ENCODE measurements at places on chromosomes 12 and 14.

GRCh38 chr12:124479680-124480468 is 87.5 kb downstream of the NCOR2 start:
- DNase-seq = no peak

DNA sequence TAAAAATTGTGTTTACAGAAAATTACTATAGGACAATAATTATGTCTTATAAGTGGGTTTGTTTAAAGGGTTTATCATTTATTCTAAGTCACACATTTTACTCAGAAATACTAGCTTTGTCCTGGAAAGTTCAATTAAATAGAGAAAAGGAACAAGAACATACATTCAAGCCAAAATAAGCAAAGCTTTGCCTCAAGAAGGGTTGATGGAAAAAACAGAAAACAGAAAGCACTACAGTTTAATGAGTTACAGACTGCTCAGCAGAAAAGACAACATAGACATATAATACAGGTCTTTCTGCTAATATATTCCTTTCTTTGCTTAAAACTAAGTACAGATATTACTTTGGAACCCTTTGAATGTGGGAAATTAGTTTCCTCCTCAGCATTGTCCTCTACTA is 703.0 kb upstream of the LRFN5 start:
- DNase-seq = no peak

DNA sequence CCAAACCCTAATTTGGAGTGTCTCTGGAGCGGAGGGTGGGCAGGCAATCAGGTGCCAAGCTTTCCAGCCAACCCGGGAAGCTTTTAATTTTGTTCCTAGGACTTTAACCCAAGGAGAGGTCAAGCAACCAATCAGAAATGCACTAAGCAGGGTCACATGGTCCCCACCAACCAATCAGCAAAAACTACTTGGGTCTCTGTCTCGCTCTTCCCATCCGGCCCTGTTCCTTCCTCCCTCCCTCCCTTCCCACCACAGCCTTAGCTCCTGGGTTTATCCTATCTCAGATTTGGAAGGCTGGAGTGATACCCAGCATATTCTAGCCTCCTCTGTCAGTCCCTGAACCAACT is 7.3 kb downstream of the HOXC5 start:
- peak; percentile 69 for DNase-seq

GRCh38 chr14:90970167-90970600 is 90.3 kb downstream of the RPS6KA5 start:
- no peak for DNase-seq

DNA sequence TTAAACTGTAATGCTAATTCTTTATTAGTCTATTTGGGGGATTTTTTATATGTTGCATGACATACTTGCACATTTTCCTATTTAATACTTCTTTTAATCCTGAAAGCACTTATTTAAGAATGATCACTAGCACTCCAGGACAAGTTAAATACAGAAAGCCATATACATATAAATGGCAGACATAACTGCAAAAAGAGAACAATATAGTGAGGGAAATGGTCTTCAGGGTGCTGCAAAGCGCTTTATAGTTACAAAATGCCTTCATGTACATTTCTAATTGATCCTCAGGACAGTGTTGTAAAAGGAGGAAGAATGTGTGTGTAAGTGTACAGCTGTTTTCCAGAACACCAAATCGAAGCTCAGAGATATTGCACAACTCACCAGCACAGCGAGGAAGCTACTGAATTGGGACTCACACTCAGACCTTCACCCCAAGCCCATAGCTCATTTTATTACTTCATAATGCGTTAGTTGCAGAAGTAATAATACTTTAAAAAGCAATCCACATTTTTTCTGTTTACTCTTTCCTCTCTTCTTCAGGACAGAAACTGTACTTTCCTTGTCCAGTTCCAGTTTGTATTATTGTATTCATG is 428.2 kb downstream of the RAD51B start:
- DNase-seq = no peak

- DNase-seq = no peak
These were observed 231.6 kb upstream of the GRIP1 start for GRCh38 chr12:66910366-66910974.

DNA sequence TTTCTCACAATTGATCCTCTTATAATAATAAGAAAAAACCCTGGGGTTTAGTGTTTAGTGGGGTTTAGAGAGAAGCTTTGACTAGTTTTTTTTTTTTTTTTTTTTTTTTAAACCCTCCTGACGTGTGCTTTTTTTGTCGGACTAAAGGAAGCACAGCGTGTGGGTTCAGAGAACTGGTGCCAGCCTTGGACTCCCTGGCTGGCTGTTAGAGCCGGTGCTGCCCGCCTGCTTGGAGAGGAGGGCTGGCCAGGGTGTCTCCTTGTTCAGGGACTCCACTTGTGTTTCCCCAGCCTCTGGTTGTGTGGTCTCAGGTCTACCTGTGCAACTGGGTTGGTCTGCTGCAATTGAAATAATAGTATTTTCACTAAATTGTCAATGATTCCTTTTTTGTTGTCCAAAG is 54.1 kb upstream of the ASPG start:
- DNase-seq = no peak

- no peak for DNase-seq
These were observed 19.8 kb downstream of the ALDH6A1 start for GRCh38 chr14:74064426-74064825.

- DNase-seq = no peak
These were observed 34.0 kb downstream of the ERO1A start for GRCh38 chr14:52661314-52661713.

DNA sequence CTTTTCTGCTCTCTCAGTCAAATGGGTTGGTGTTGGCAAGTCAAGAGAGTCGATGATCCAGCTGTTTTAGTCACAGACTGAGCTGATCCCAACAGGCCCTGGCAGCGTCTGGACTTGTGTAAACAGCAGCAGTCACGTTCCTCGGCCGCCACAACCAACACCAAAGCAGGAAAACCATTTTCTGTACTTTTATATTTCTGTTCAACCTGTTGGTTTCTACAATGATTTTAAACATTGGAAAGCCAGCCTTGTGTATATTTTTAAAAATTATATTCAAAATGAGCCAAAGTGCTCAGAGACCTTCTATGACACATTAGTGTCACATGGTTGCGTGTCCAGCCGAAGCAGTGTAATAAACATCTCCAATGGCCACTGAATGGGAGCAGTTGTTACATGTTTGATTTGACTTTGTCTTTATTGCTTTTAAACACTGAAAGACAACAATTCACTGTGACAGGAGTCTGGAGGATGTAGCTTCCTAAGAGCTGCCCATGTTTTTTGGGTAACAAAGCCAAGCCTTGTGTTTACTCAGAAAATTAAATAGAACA is 5.9 kb upstream of the SIVA1 start:
- peak; percentile 84 for DNase-seq

Measured in AG08396 (cell line).